ENCODE measurements at places on chromosomes 12 and 14.
A peak's percentile ranks its signal among the peaks of the same experiment; 100 is the strongest.

- DNase-seq, result no peak
Measured at GRCh38 chr12:64749461-64750200, 9.6 kb downstream of the GNS start.

GRCh38 chr14:99838639-99839134, 45.5 kb downstream of the EML1 start:
- peak; percentile 43 for DNase-seq

DNA sequence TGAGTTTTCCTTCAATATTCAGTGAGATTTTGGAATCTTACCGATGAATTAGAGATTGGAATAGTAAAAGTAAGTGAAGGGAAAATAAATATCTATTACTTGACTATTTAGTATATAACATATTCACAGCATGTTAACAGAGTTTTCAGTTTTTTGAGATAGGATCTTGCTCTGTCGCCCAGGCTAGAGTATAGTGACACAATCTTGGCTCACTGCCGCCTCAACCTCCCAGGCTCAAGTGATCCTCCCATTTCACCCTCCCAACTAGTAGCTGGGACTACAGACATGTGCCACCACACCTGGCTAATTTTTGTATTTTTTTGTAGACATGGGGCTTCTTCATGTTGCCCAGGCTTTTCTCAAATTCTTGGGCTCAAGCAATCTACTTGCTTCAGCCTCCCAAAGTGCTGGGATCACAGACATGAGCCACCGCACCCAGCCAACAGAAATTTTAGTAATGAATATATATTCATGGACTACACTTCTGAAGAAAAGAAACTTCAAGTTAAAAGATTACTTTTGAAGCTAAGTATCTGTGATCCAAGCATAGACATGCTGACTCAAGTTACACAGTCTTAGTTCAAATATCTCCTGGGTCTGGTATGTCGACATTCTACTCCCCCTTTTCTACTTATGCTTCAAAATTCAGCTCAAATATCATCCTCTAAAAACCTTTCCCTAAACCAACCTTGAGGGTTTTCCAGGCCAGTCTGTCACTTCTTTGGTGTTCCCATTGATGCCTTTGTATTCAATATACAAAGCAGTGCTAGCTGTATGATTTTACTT, 13.8 kb downstream of the UBE2N start:
- DNase-seq, result peak; percentile 52

DNA sequence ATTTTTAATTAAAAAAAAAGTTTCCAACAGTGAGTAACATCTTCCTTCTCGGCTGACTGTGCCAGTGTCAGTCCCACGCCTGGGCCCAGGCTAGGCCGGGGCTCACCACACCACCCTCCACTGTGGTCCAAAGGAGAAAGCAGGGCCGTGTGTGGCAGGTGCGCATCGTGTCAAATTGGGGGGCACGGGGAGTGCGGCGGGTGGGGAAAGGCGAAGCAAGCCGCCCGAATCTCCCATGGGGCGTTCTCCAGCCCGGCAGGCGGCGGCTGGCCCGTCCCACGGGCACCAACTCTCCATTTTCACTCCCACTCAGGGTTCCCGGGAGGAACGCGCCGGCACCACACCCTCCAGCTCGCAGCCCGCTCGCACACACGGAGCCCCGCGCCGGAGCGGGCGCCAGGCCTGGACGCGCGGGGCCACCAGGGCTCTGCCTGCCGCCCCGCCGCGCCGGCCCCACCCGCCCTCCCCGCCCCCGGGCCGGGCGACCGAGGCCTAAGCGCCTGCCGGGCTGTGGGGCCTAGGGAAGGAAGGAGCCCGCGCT, 604 bp downstream of the EEA1 start:
- DNase-seq, result peak; percentile 63

DNA sequence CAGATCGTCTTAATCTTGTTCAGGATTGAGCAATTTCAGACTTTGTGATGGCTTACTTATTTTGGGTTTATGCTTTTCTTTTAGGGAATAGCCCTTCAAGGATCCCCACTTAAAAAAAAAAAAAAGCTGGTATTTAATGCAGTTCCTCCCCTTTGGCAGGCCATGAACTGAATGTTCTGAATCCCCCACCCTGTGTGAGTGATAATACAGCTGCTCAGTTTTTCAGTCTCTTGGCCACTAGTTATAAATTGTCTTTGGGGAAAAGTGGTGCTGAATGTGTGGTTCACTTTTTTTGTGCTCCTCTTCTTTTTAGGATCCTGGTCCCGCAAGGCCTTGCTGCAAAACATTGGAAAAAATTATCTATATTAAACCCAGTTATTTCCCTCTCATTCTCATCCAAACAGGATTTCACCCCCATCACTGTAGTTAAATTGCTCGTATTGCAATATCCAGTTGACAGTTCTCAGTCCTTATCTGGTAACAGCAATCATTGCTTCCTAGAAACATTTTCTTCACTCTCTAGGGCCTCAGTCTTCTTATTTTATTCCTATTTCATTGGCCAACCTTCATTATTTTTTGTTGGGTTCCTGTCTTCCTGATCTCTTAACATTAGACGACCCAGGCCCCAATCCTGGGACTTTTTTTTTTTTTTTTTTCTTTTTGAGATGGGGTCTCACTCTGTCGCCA, 73.1 kb upstream of the PAWR start:
- DNase-seq, result no peak

- DNase-seq, result no peak
Measured at GRCh38 chr12:65886996-65887395, 62.7 kb downstream of the HMGA2 start.

DNA sequence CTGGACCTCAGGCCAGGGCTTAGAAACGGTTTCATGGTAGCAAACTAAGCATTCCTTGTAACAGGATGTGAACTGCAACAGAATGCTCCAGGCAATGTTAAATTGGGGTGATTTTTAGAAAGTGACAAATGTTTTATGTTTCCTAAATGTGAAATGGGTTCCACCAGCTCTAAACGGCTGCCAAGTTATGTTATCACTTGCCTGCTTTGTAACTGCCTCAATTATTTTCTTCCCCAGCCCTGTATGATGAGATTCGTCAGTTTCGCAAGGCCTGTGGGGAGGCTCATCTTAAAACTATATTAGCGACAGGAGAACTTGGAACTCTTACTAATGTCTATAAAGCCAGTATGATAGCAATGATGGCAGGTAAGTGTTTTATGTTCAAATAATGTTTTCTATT, 70.9 kb downstream of the DERA start:
- no peak for DNase-seq

DNA sequence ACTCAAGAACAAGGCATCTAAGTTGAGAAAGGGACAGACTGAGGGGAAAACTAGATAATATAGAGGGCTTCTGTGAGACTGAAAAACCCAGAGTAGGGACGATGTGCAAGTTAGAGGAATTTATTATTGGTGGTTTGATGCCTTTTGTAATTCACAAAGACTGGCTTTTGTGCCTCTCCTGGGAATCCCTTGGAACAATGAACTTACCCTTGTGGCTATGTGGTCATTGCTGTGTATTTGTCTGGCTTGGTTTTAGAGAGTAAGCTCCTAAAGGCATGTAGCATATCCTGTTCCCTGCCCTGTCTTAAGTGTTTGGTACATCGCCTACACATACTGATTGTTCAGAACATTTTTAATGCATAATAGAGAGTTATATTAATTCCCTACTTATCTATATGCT, 26.6 kb downstream of the DCN start:
- no peak for DNase-seq

- peak; percentile 3 for DNase-seq
Measured at GRCh38 chr12:7431993-7432685, 11.8 kb downstream of the CD163L1 start.

GRCh38 chr12:82870771-82871377, 184.2 kb downstream of the TMTC2 start:
- DNase-seq, result no peak

- DNase-seq, result peak; percentile 36
Measured at GRCh38 chr12:57518920-57519795, 1.2 kb downstream of the DDIT3 start.

DNA sequence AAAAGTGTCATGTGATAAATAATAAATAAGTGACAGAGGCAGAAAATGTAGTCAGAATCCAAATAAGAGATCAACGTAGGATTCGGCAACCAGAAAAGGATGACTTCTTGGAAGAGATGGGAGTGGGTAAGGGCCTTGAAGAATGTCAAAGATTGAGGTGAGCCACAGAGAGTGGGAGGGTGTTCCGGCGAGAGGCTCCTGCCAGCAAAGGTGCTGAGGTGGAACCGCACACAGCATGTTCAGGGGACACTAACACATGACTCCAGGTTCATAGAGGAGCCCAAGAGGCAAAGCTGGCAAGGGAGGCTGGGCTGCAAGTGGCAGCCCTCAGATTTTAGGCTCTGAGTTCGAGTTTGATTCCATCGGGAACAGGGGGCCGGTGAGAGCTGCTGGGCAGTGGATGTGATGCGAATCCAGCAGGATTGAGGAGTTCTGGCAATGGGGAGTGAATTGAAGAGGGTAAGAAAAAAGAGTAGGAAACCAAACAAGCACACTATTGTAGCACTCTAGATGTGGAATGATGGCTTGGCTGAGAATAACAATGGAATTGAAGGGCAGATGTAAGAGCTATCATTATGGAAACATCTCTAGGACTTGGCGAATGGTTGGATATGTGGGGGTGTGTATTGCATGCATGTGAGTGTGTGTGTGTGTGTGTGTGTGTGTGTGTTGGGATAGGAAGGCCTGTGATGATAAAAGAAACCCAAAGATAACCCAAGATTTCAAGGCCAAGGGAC, 36.5 kb downstream of the LRRC74A start:
- no peak for DNase-seq
